Caki2 (cell line): ENCODE measurements at places on chromosomes 16 and 17. TPM values are rescaled to one million over a fixed set of nuclear protein-coding genes. Genes with fewer than 3 reads are reported as not detected.

Gene EXOSC6
- total RNA-seq = 21.8 and 25.4 TPM in 2 replicates

Gene SSTR5
- total RNA-seq = 4.0 and 9.1 TPM in 2 replicates

Gene XAF1
- not detected in 2 replicates for total RNA-seq

Gene PRSS36
- total RNA-seq = 0.17 and 10.6 TPM in 2 replicates

Gene CHD9
- 8.8 and 13.2 TPM in 2 replicates for total RNA-seq

Gene BTBD17
- total RNA-seq = not detected in 2 replicates

Gene C16orf89
- not detected in 2 replicates for total RNA-seq

Gene ENDOV
- total RNA-seq = 31.7 and 47.6 TPM in 2 replicates

Gene MED13
- 8.6 and 10.8 TPM in 2 replicates for total RNA-seq

GRCh38 chr17:49949634-49950033, 19.4 kb upstream of the DLX4 start:
- DNase-seq = no peak

GRCh38 chr16:65062736-65063583, 58.9 kb downstream of the CDH11 start:
- DNase-seq = no peak

- DNase-seq = peak; percentile 26
Observed at GRCh38 chr17:18187821-18188761, 4.5 kb downstream of the ALKBH5 start.

DNA sequence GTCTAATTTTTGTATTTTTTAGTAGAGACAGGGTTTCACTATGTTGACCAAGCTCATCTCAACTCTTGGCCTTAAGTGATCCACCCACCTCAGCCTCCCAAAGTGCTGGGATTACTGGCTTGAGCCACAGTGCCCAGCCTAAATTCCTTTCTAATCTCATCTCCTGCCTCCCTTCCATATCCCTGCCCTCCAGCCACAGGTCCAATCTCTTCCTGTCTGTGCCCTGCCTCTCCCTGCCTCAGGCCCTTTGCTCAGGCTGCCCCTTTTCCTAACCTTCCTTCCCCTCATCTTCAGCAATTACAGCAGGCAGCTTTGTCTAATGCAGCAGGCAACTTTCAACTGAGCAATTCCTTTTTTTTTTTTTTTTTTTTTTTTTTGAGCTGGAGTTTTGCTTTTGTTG, 46.8 kb downstream of the CFAP20 start:
- DNase-seq = no peak

DNA sequence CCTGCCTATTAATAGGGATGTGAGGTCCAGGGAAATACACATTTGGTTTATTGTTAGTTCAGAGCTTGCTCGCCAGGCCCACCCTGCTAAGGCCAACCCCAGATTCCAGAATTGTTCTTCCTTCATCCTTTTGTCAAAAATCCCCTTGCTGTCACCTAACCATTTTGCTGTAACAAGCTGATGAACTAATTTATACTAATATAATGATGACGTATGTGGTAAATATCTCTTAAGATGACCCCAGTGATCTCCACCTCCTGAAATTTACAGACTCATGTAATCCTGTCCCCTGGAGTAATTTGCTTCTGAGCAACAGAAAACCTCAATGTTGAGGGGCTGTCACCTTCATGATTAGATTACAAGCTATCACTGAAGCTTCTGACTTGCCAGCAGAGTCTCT, 236.3 kb upstream of the N4BP1 start:
- DNase-seq = no peak

- DNase-seq = no peak
Observed at GRCh38 chr16:35753559-35754390, 2294.4 kb downstream of the TP53TG3F start.

GRCh38 chr17:38741921-38742410, 6.2 kb downstream of the PCGF2 start:
- no peak for DNase-seq

DNA sequence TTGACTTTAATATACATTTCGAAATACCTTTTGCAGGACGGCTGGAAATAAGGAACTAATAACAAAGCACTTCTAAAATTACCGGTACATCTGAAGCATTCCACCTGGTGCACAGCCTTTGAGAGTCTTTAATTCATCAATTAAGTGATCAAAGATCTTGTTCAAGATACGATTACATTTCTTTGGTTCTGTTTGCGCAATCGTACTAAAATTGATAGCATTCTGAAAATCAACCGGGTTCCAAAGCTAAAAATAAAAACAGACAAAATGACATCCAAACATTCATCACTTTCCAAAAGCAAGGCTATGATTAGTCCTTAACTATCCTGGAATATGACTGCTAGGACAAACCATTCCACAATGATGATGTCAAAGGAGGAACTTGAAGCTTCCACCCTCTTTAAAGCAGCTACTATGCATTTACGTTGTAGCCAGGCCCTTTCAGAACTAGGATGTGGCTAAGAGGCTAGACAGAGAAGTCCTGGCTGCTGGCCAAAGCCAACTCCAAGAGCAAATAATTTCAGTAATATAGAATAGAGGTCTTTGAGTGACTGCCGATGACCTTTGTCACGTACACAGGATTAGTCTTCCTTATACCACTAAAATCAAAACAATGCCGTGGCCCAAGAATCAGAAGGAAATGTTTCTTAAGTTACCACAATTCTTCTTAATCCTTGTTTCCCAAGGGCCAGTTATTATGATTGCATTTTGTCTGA, 299.8 kb upstream of the PSMD7 start:
- DNase-seq = no peak

- no peak for DNase-seq
Observed at GRCh38 chr17:66829386-66829864, 5.5 kb upstream of the CACNG5 start.

DNA sequence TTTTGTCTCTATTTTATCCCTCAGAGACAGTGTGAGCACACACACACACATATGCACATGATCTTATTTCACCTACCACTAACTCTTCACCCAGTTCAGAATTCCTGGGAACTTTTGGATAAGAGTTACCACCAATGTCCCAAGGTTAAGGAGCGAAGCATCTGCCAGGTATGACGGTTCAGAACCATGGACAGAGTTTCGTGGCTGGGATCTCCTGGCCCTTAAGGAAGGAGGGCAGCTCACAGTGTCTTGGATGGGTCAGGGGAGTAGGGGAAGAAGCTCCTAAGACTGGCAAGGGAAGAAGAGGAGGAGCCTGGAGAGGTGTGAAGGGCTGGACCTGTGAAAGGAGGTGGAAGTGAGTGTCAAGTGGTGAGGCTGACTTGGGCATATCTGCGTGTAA, 23.0 kb upstream of the TMEM132E start:
- peak; percentile 30 for DNase-seq

GRCh38 chr17:62870552-62870971, 62.4 kb upstream of the MARCHF10 start:
- DNase-seq = no peak

DNA sequence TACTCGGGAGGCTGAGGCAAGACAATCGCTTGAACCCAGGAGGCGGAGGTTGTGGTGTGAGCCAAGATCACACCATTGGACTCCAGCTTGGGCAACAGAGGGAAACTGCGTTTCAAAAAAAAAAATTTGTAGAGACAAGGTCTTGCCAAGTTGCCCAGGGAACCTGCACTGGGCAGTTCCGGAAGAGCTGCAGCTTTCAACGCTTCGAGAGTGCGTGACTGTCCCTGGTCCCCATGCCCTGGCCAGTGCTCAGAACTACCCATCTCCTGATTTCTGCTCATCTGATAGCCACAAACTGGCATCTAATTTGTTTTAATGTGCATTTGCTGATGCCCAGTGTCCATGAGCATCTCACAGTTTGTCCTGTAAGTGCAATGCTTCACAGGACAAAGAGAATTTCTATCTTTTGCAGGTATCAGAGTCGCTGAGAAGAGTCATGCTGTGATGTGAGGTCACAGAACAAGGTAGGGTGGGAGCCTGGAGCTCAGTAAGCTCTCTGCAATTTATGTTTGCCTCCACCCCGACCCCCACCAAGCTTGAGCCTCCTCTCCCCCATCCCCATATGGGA, 3.9 kb downstream of the ACTG1 start:
- no peak for DNase-seq

GRCh38 chr16:31664683-31665482, 137.2 kb downstream of the AHSP start:
- no peak for DNase-seq
